ENCODE measurements at places on chromosomes 6 and 20.

DNA sequence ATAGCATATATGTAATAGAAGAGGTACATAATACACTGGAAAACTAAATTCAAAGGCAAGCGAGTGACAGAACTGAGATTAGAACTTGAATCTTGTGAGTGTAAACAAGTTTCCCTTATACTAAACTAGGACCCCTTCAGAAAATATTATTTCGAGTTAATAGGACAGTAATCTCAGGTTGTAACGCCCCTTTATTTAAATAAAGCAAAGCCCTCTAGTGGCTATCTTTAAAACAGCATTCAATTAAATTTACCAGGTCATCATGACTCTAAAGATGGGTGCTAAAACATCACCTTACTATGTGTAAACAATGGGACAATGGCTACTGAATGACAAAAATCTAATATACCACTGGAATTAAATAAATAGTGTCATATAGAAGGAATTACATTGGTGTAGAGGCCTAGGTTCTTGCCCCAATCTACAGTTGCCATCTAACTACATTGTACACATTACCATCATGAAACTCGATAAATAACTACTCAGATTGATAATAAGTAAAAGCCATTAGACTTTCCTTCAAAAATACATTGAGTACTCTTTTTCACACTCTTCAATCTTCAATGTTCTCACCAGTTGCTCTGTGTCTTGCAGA lies 255.4 kb upstream of the IRAK1BP1 start:
- H3K4me3 ChIP-seq = no peak overlapping the region
- no peak for DNase-seq
- no peaks in the 10 kb centered on the region for H3K36me3 ChIP-seq
- H3K27ac ChIP-seq = no peak overlapping the region

- peak; percentile 11 for DNase-seq
- H3K27me3 ChIP-seq = no peaks in the 10 kb centered on the region
- no peaks in the 10 kb centered on the region for H3K36me3 ChIP-seq
- peaks cover 8% of the 10 kb centered on the region for H3K4me1 ChIP-seq
- H3K4me3 ChIP-seq = no peak overlapping the region
Measured at GRCh38 chr20:51529758-51530157, 12.8 kb downstream of the NFATC2 start.

DNA sequence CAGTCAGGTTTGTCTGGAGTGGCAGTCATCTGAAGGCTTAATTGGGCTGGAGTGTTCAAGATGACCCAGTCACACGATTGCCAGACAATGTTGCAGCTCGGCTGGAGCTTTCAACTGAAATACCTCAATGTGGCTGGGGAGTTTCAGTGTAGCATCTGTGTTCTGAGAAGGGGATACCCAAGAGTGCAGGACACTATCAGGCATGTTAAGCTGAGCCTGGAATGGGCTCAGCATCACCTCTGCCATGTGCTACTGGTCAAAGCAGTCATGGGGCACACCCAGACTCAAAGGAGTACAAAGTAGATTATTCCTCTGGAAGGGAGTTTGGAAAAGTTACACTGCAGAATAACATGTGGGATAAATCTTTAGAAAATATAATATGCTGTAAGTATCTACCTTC lies 363.9 kb downstream of the KIF16B start:
- no peaks in the 10 kb centered on the region for H3K27me3 ChIP-seq
- no peak overlapping the region for H3K27ac ChIP-seq
- DNase-seq = no peak
- H3K4me3 ChIP-seq = no peak overlapping the region
- no peaks in the 10 kb centered on the region for H3K36me3 ChIP-seq

DNA sequence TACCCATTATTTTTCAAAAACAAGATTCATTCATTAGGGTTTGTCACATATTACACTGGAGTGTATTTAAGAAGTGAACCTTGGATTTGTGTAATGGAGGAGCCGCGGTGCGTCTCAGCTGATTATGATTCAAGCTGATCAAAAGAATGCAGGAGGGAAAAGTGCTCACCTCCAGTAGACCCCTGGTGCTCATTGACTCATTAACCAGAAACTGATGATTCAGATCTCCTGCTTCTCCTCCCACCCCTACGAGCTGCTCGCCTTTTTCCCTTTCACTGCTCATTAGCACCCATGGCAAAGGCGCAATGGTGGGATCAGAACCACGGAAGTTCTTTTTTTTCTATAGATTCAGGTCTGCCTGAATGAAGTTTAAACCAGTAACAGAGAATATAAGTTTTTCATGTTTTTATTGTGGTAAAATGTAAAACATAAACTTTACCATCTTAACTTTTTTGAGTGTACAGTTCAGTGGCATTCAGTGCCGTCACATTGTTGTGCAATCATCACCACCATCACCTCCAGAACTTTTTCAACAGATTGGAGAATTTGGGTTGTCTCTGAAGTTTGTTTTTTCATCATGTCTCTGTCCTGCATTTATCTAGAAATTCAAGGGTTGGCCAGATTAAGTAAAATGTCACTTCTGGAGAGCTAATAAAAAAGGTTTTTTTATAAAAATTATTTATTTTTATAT lies 101.6 kb downstream of the LINC00237 start:
- DNase-seq = no peak
- no peak overlapping the region for H3K27ac ChIP-seq
- no peaks in the 10 kb centered on the region for H3K27me3 ChIP-seq
- H3K4me3 ChIP-seq = no peak overlapping the region
- no peaks in the 10 kb centered on the region for H3K4me1 ChIP-seq
- H3K36me3 ChIP-seq = no peaks in the 10 kb centered on the region

DNA sequence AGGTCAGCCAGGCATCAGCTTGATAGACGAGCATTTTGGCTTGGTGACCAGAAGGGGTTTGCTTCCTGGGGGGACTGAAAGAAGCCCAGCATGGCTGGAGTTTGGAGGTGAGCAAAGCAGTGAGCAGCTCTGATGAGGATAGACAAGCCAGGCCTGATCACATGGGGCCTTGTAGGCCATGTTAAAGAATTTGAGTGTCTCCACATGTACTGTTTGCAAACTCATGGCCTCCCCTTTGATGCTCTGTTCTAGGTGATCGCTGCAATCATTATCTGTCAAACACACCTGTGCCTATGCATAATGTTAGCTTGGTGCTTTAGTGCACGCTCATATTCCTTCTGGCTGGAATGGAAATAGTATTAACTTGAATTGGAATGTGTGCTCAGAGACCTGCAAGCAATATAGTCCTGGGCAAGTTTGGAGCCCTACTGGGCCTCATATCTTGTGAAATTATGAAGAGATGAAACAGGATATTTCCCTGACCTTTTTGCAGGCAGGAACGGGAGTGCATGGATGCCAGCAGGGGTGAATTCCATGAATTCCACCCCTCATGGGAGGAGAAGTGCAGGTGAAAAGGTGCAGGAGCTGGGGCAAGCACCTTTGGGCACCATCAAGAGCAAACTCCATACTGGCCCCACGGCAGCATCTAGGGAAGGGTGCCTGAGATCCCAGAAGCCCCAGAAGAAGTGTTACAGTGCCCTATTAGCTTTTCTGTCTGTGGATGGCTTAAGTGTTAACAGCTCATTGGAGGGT lies 480.5 kb downstream of the EPM2A start:
- no peak overlapping the region for H3K4me3 ChIP-seq
- no peak overlapping the region for H3K27ac ChIP-seq
- DNase-seq = no peak
- H3K27me3 ChIP-seq = no peaks in the 10 kb centered on the region

- H3K4me3 ChIP-seq = no peak overlapping the region
- H3K4me1 ChIP-seq = no peaks in the 10 kb centered on the region
- no peaks in the 10 kb centered on the region for H3K27me3 ChIP-seq
- no peaks in the 10 kb centered on the region for H3K36me3 ChIP-seq
- DNase-seq = no peak
- H3K27ac ChIP-seq = no peak overlapping the region
Measured at GRCh38 chr6:134134654-134135053, 82.2 kb upstream of the SLC2A12 start.

GRCh38 chr6:139841794-139842215 lies 467.4 kb upstream of the CITED2 start:
- H3K27me3 ChIP-seq = no peaks in the 10 kb centered on the region
- no peak for DNase-seq
- no peaks in the 10 kb centered on the region for H3K36me3 ChIP-seq

- H3K4me1 ChIP-seq = no peaks in the 10 kb centered on the region
- DNase-seq = no peak
- H3K27me3 ChIP-seq = no peaks in the 10 kb centered on the region
- H3K4me3 ChIP-seq = no peak overlapping the region
- no peaks in the 10 kb centered on the region for H3K36me3 ChIP-seq
Measured at GRCh38 chr20:40843251-40843650, 154.2 kb upstream of the MAFB start.

- peaks cover 45% of the 10 kb centered on the region for H3K4me1 ChIP-seq
- no peak overlapping the region for H3K4me3 ChIP-seq
- no peak for DNase-seq
Measured at GRCh38 chr6:17276766-17277165, 4.4 kb upstream of the RBM24 start.

DNA sequence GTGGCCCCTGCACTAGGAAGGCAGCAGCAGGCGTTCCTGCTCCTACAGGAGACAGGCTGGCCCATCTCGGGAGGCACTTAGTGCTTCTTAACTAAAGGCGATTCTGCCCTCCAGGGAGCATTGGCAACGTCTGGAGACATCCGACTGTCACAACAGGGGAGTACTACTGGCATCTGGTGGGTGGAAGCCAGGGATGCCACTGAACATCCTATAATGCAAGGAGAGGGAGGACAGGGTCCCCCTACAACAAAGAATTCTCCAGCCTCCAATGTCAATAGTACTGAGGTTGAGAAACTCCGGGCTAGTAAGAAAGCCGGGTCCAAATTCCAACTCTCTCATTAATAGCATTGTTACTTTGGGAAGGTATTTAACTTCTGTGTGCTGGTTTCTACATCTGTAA lies 119.4 kb upstream of the ARMC2 start:
- H3K27ac ChIP-seq = no peak overlapping the region
- no peaks in the 10 kb centered on the region for H3K36me3 ChIP-seq
- DNase-seq = no peak
- peaks cover 25% of the 10 kb centered on the region for H3K4me1 ChIP-seq

DNA sequence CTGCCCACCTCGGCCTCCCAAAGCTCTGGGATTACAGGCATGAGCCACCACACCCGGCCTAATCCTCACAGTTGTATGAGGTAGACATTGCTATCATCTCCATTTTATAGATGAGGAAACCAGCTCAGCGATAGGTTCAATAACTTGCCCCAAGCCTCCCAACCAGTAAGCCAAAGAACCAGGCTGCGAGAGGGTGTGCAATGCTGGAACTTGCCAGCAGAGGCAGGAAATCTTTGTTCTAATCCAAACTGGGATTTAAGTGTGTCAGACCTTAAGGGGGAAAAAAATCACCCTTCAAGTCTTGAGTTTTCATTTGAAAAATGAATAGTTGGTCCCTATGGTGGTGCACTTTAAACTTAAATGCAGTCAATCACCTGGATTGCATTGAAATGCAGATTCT lies 20.1 kb upstream of the RNGTT start:
- H3K36me3 ChIP-seq = no peaks in the 10 kb centered on the region
- no peaks in the 10 kb centered on the region for H3K4me1 ChIP-seq
- no peaks in the 10 kb centered on the region for H3K27me3 ChIP-seq
- no peak for DNase-seq
- no peak overlapping the region for H3K27ac ChIP-seq
- no peak overlapping the region for H3K4me3 ChIP-seq

DNA sequence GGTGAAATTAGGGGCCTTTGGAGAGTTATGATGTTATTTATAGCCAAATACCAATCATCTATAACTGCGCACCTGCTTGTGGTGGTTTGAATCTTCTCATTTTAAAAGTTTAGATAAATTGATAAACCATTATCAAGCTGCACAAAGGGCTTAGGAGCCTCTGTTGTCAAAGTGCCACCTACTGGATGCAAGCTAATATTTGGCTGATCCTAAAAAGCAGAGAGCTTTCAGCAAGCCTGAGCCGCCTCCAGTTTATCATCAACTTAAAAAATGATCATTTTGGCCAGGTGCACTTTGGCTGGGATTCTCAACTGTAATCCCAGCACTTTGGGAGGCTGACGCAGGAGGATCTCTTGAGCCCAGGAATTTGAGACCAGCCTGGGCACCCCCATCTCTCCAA lies 58.5 kb upstream of the ATXN1 start:
- no peak overlapping the region for H3K4me3 ChIP-seq
- no peaks in the 10 kb centered on the region for H3K27me3 ChIP-seq
- no peaks in the 10 kb centered on the region for H3K36me3 ChIP-seq
- H3K27ac ChIP-seq = no peak overlapping the region
- DNase-seq = no peak

DNA sequence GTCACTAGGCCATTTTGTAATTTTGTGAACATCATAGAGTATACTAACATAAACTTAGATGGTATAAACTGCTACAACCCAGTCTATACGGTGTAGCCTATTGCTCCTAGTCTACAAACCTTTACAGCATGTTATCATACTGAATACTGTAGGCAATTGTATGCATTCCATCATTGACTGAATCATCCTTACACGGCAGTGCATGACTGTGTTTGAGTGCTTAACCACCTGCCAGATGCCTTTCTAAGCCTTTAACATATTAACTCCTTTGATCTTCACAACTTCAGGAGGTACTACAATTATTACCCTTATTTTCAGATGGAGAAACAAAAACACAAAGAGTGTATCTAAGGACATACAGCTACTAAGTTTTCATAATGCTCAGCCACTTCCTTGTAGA lies 14.0 kb downstream of the DPPA5 start:
- H3K27ac ChIP-seq = no peak overlapping the region
- H3K4me3 ChIP-seq = no peak overlapping the region
- H3K27me3 ChIP-seq = peaks cover 5% of the 10 kb centered on the region
- no peak for DNase-seq
- H3K4me1 ChIP-seq = no peaks in the 10 kb centered on the region

DNA sequence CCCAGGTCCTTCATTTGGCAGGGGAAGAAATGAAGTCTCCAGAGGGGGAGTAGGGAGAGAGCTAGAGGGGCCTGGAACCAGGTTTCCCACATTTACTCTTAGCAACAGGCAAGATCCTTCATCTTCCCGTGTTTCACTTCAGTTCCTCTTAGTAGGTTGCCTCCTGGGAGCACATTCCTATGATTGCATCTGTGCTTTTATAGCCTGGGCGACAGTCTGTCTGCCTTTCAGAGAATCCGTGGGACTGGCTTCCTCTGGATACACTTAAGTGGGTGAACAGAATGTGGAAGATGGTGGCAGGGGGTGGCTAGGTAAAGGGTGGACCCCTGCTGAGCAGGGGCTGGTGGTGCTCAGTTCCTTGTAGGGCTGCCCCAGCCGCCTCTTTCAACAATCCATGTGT lies 33.4 kb downstream of the STK35 start:
- no peak overlapping the region for H3K4me3 ChIP-seq
- peaks cover 19% of the 10 kb centered on the region for H3K36me3 ChIP-seq
- no peak for DNase-seq
- peaks cover 42% of the 10 kb centered on the region for H3K4me1 ChIP-seq

GRCh38 chr6:159915397-159915796 lies 24.6 kb downstream of the MAS1 start:
- H3K4me1 ChIP-seq = no peaks in the 10 kb centered on the region
- H3K27me3 ChIP-seq = no peaks in the 10 kb centered on the region
- no peak overlapping the region for H3K4me3 ChIP-seq
- H3K36me3 ChIP-seq = no peaks in the 10 kb centered on the region
- DNase-seq = no peak

- no peaks in the 10 kb centered on the region for H3K36me3 ChIP-seq
- no peak for DNase-seq
- H3K27ac ChIP-seq = no peak overlapping the region
- H3K4me1 ChIP-seq = no peaks in the 10 kb centered on the region
- no peak overlapping the region for H3K4me3 ChIP-seq
Measured at GRCh38 chr6:43977404-43978111, 149.7 kb downstream of the MRPL14 start.
